ENCODE measurements at places on chromosomes 6 and 20.

DNA sequence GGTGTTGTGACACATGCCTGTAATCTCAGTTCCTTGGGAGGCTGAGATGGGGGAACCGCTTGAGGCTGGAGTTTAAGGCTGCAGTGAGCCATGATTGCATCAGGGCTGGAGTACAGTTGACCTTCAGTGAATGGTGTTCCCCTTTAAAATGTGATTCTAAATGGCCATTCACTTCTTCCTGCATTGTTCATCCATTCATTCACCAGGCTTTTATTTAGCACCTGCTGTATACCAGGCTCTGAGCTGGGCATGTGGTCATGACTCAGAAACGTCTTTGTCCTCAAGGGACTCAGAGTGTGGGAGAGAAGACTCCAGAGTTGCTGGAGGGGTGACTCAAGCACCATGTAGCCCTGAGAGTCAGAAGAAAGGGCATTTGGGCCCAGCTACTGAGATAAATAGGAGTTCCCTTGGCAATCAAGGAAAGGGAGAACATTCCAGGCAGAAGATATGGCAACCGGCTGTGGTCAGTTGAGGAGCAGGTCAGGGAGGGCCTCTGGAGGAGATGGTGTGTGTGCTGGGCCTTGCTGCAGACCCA, 101.1 kb downstream of the DLGAP4 start:
- DNase-seq, result no peak

DNA sequence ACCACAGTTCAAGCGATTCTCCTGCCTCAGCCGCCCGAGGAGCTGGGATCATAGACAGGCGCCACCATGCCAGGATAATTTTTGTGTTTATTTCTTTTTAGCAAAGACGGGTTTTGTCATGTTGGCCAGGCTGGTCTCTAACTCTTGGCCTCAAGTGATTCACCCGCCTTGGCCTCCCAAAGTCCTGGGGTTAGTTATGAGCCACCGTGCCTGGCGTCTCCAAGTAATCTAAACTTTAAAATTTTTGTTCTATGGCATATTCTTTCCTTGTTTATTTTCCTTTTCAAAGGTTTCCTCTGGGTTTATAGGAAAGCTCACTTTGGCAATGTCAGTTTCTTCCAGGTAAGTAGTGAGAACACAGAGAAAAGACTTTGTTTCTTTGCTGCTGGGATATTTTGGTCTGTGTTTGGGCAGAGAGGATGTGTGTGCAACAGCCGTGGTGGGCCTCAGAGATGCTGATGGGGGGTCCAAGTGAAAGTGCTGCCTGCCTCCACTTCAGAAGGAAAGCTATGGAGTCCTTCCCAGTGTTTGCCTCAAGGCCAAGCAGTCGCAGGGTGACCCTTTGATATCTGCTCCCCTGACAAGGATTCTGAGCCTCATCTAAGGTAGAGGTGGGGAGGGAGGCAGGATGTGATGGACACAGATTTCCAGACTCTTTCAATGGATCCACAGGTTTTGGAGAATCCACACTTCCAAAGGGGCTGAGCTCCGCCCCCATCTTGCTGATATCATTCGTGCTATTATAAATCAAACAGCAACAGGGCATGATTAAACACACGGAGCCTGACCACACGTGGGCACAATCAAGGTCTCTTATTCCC, 2.3 kb downstream of the LRP11 start:
- no peak for DNase-seq

DNA sequence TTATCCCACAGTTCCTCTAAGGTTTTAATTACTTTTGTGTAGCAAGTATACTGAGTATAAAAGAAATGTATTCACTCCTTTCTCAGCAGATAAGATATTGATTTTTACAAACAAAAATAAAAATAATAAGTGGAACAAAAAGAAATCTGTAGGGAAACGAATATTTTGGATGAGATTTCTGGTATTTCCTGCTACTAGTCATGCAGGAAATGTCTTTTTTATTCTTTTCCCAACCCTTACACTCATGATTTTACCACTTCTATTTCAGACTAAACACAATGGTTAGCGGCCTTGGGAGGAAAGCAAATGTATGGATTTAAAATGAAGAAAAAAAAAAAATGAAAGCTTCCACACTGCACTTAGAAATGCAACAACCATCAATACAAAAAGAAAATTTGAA, 580.5 kb upstream of the MARCKS start:
- no peak for DNase-seq

GRCh38 chr6:127481111-127481510, 21.9 kb upstream of the KIAA0408 start:
- no peak for DNase-seq

- DNase-seq, result no peak
Observed at GRCh38 chr6:116450769-116451740, 10.1 kb upstream of the CALHM6 start.

- DNase-seq, result no peak
Observed at GRCh38 chr6:44008821-44009370, 118.4 kb downstream of the MRPL14 start.

GRCh38 chr6:40901322-40902055, 137.5 kb downstream of the UNC5CL start:
- no peak for DNase-seq
